ENCODE measurements at places on chromosomes 12 and 14.

DNA sequence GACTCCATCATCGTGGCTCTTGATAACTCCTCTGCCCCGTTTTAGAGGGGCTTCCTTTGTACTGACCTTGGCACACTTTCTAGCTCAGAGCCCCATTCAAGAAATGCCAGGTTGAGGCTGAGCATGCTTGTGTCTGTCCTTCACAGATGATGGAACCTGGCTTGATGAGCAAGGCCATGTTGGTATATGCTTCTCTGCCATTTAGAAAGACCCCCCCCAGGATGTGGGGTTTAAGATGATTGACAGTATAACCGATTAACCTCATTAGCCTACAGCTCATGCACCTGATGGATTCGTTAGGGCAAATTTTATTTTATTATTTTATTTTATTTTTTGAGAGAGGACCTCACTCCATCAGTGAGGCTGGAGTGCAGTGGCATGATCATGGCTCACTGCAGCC lies 21.0 kb downstream of the BATF start:
- no peaks in the 10 kb centered on the region for H3K27me3 ChIP-seq
- H3K27ac ChIP-seq = no peak overlapping the region
- H3K36me3 ChIP-seq = no peaks in the 10 kb centered on the region

GRCh38 chr14:72722201-72722785 lies 171.6 kb downstream of the DPF3 start:
- DNase-seq = no peak
- H3K4me1 ChIP-seq = no peaks in the 10 kb centered on the region
- no peak overlapping the region for H3K27ac ChIP-seq
- no peak overlapping the region for H3K4me3 ChIP-seq
- no peaks in the 10 kb centered on the region for H3K27me3 ChIP-seq
- H3K36me3 ChIP-seq = no peaks in the 10 kb centered on the region

DNA sequence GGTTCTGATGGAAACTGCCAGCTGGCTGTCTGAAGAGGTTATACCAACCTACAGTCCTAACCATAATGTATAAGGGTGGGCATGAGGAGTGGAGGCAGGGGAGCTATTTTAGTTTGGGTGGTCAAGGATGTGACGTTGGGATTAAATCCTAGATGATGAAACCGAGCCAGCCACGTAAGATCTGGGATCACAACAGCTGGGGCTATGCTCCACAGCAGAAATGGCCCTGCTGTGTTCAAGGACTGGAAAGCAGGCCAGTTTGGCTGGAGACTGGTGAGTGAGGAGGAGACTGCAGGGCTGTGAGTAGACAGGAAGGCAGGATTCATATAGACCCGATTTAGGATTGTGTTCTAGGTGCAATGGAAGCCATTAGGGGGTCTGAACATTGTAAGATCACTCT lies 66.1 kb downstream of the SAMD4A start:
- no peak overlapping the region for H3K27ac ChIP-seq
- no peak overlapping the region for H3K4me3 ChIP-seq
- H3K36me3 ChIP-seq = peaks cover 4% of the 10 kb centered on the region

- H3K4me1 ChIP-seq = peaks cover 13% of the 10 kb centered on the region
- H3K4me3 ChIP-seq = no peak overlapping the region
- no peaks in the 10 kb centered on the region for H3K36me3 ChIP-seq
- DNase-seq = no peak
- no peak overlapping the region for H3K27ac ChIP-seq
Observed at GRCh38 chr12:9387450-9387849, 179.3 kb upstream of the PZP start.

GRCh38 chr12:71442567-71442931 lies 3.0 kb downstream of the LGR5 start:
- peaks cover 26% of the 10 kb centered on the region for H3K4me1 ChIP-seq
- no peaks in the 10 kb centered on the region for H3K36me3 ChIP-seq
- no peak overlapping the region for H3K4me3 ChIP-seq

GRCh38 chr14:103735439-103735814 lies 19.8 kb downstream of the ZFYVE21 start:
- no peak overlapping the region for H3K27ac ChIP-seq
- H3K4me3 ChIP-seq = no peak overlapping the region
- H3K36me3 ChIP-seq = peaks cover 14% of the 10 kb centered on the region

DNA sequence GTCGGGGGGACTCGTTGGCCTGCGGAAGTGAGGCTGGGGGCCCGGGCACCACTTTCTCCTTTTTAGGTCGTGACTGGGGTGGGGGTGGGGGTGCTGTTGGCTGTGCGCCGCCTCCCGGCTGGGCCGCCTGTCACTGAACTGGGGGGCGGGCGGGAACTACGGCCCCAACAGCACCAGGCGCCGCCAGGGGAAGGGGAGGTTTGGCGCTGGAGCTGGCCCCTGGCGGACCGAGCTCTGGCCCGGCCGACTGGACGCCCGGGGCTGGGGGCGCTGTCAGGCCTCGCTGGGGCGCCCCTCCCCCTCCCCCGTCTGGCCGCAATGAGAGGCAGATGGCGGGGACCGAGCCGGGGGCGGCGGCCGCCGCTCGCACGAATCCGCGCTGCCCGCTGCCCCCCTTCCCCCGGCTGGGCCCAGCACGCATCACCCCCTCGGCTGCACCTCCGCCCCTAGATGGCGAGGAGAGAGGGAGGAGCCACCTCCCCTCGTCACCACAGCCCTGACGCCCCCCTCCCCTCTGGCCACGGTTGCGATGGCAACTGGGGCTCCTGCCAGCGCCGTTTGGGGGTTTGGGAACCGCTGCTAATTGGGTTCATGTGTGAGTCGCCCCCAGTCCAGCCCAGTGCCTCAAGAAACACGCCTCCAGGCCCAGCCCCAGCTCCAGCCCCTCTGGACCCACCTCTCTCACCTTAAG lies 723 bp downstream of the NFATC4 start:
- peaks cover 2% of the 10 kb centered on the region for H3K27me3 ChIP-seq
- peaks cover 4% of the 10 kb centered on the region for H3K36me3 ChIP-seq
- H3K4me1 ChIP-seq = peaks cover 15% of the 10 kb centered on the region
- H3K4me3 ChIP-seq = peak overlapping the region; percentile 90
- H3K27ac ChIP-seq = 0 out of 2 replicates have a peak overlapping the region, but pooled peaks have one; percentile 74

DNA sequence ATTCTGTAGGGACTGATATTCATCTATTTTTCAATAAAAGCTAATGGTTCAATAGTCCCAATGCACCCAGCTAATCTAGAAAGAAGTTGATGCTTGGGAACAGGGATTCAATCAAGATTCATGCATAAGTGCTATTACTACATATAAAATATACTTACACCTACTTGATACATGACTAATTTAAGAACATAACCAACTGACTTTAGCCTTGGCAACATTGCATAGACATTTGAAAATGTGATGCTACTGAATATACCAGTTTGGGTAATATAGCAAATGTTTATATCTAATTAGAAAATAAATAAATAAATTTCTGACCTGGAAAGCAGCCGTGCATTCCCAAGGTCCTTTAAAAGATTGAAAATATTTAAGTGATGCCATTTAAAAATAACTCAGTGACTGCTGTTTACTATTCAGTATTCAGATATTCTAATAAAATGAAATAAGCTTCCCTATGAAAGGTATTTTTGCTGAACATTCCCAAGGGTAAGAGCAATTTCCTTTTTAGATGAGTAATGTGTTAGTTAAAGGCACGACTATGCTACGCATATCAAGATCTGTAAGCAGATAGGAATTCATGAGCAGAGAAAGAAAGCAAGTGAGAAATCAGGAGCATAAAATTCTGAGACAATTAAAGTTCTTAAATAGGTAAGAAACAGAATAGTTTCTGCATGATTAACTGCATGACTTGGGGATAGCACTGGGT lies 160.6 kb upstream of the SYT1 start:
- H3K27me3 ChIP-seq = no peaks in the 10 kb centered on the region
- H3K27ac ChIP-seq = no peak overlapping the region
- no peaks in the 10 kb centered on the region for H3K4me1 ChIP-seq
- no peak for DNase-seq

GRCh38 chr14:22414876-22415604 lies 174.0 kb downstream of the DAD1 start:
- peaks cover 26% of the 10 kb centered on the region for H3K4me1 ChIP-seq
- H3K4me3 ChIP-seq = no peak overlapping the region
- DNase-seq = no peak
- no peak overlapping the region for H3K27ac ChIP-seq

- H3K27ac ChIP-seq = no peak overlapping the region
- H3K27me3 ChIP-seq = no peaks in the 10 kb centered on the region
- H3K36me3 ChIP-seq = no peaks in the 10 kb centered on the region
Observed at GRCh38 chr12:17342381-17342961, 736.5 kb upstream of the LMO3 start.

DNA sequence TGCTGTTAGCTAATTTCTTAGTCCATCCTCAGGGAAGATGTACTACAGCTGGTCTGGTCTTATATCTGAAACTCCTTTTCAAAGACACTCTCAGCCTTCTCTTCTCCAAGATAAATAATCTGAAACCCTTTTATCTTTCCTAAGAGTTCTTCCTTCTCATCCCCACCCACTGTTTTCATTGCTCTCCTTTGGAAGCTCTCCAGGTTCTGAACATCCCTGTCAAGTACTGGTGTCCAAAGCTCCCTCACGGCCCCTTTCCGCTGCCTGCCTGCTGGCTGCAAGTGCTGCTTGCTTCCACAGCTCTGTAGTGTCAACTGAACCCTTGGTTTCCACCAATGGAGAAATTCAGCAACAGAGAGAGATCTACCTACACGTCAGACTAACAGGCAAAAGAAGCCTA lies 6.6 kb upstream of the SLC6A13 start:
- no peaks in the 10 kb centered on the region for H3K36me3 ChIP-seq
- DNase-seq = no peak
- H3K27me3 ChIP-seq = no peaks in the 10 kb centered on the region

DNA sequence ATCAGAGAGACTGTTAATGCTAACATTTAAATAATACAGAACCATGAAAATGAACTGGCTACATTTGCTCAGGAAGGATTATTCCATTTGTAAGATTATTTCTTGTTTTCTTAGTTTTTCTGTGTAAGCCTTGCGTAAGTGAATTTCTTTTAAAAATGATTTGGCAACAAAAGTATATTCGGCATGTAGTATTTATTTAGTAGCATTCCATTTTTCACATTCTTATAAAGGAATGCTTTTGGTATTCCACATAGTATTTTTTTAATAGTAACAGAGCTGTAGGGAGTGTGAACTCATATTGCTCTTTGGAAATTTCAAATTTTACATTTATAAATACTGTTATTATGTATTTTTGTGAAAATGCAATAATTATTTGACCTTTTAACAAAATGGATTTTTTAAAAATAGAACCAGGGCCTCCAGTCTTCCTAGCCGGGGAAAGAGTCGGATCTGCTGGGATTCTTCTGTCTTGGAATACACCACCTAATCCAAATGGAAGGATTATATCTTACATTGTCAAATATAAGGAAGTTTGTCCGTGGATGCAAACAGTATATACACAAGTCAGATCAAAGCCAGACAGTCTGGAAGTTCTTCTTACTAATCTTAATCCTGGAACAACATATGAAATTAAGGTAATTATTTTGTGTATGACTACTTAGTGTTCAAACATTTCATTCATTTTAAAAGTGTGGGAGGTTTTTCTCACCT lies 1.2 kb downstream of the PTPRQ start:
- H3K36me3 ChIP-seq = peaks cover 5% of the 10 kb centered on the region
- no peaks in the 10 kb centered on the region for H3K4me1 ChIP-seq
- H3K27ac ChIP-seq = no peak overlapping the region
- H3K4me3 ChIP-seq = no peak overlapping the region
- no peaks in the 10 kb centered on the region for H3K27me3 ChIP-seq

GRCh38 chr12:112894128-112894527 lies 12.6 kb upstream of the OAS1 start:
- H3K4me1 ChIP-seq = no peaks in the 10 kb centered on the region
- no peaks in the 10 kb centered on the region for H3K27me3 ChIP-seq
- no peak overlapping the region for H3K4me3 ChIP-seq
- DNase-seq = no peak

DNA sequence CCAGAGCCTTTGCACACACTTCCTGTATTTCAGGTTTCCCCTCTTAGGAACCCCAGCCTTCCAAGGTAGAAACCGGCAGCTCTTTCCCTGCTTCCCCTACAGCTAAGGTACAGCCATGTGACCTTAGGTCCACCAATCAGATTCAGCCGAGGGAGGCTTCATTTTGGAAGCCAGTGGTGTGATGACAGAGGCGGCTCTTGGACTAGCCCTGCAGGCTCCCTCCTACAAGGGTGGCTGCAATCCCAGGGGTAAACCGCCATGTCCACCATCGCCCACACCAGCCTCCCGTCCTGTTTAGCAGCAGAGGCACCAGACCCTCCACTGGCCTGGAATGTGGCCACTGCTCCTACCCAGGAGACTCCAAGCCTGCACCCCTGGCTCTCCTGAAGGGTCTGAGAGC lies 65.6 kb downstream of the SERPINA3 start:
- no peaks in the 10 kb centered on the region for H3K36me3 ChIP-seq
- no peak for DNase-seq
- no peaks in the 10 kb centered on the region for H3K27me3 ChIP-seq
- no peak overlapping the region for H3K27ac ChIP-seq
- H3K4me3 ChIP-seq = no peak overlapping the region
- H3K4me1 ChIP-seq = peaks cover 16% of the 10 kb centered on the region

DNA sequence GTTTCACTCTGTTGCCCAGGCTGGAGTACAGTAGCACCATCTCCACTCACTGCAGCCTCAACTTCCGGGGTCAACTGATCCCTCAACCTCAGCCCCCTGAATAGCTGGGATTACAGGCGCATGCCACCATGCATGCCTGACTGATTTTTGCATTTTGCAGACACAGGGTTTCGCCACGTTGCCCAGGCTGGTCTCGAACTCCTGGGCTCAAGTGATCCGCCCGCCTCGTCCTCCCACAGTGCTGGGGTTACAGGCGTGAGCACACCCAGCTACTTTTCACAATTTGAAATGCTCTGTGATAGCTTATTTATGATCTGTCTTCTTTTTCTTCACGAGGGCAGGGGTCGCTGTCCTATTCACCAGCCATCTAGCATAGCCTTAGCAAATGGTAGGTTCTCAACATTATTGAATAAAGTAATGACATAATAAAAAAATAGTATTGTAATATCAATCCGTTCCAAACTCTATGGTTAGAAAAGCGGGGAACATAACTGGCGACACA lies 477 bp upstream of the DDX47 start:
- no peak overlapping the region for H3K27ac ChIP-seq
- no peaks in the 10 kb centered on the region for H3K27me3 ChIP-seq
- peak overlapping the region; percentile 100 for H3K4me3 ChIP-seq
- H3K36me3 ChIP-seq = peaks cover 35% of the 10 kb centered on the region
- H3K4me1 ChIP-seq = peaks cover 29% of the 10 kb centered on the region

- no peak for DNase-seq
- no peak overlapping the region for H3K4me3 ChIP-seq
Observed at GRCh38 chr12:26153421-26154154, 28.8 kb upstream of the BHLHE41 start.

DNA sequence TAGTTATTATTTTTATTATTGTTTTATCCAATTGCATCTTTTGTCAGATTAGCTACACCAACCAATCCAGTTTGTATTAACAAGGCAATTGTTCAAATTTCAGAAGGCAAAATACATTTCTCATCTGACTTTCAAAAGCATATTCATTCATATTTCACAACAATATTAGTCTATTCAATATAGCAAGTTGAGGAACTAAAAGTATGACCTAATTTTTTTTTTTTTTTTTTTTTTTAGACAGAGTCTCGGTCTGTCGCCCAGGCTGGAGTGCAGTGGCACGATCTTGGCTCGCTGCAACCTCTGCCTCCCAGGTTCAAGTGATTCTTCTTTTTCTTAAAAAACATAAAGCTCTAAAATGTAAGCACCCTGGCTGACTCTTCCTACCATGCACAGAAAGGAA lies 17.3 kb downstream of the COX14 start:
- H3K36me3 ChIP-seq = peaks cover 41% of the 10 kb centered on the region
- no peak overlapping the region for H3K4me3 ChIP-seq

GRCh38 chr12:6106218-6106617 lies 18.3 kb downstream of the VWF start:
- no peaks in the 10 kb centered on the region for H3K4me1 ChIP-seq
- no peaks in the 10 kb centered on the region for H3K27me3 ChIP-seq
- no peak overlapping the region for H3K27ac ChIP-seq
- no peak for DNase-seq
- H3K4me3 ChIP-seq = no peak overlapping the region

Data from WTC11 (cell line).